C1 segment of cervical spinal cord (tissue), 14 donors: ENCODE measurements at places on chromosomes 2 and 18.

GRCh38 chr2:24380820-24381219 lies 20.5 kb upstream of the ITSN2 start:
- DNase-seq, result no peak

GRCh38 chr2:142983174-142983573 lies 105.7 kb downstream of the KYNU start:
- DNase-seq, result no peak

DNA sequence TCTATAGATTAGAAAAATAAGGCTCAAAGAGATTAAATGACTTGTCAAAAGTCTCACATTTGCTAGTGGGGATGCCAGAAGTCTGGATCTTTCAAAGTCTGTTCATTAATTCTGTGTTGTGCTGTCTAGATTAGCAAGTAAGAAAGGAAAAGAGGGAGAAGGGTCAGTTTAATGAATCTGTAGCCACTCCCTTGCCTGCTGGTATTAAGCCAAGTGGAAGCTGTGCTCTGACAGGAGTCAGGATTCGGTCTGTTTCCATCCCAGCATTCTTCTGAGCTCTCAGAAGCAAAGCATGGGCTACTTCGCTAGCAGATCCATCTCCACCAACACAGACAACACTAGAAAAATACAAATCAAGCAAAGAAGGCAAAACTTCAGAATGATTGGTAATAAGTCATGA lies 98.5 kb downstream of the CERKL start:
- DNase-seq, result no peak

DNA sequence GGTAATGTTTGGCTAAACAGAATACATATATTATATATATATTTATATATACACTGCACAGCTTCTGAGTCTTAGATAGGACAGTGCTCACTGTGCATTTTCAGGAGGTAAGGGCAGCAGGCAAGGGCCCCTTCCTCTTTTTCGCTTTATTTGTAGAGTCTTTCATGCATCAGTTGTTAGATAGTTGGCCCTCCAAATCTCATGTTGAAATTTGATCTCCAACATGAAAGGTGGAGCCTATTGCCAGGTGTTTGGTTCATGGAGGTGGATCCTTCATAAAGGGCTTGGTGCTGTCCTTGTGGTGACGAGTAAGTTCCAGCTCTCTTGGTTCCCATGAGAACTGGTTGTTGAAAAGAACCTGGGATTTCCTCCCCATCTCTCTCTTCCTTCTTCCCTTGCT lies 48.1 kb downstream of the TSN start:
- DNase-seq, result no peak

- DNase-seq, result no peak
Measured at GRCh38 chr18:69996417-69996816, 48.7 kb upstream of the CD226 start.

DNA sequence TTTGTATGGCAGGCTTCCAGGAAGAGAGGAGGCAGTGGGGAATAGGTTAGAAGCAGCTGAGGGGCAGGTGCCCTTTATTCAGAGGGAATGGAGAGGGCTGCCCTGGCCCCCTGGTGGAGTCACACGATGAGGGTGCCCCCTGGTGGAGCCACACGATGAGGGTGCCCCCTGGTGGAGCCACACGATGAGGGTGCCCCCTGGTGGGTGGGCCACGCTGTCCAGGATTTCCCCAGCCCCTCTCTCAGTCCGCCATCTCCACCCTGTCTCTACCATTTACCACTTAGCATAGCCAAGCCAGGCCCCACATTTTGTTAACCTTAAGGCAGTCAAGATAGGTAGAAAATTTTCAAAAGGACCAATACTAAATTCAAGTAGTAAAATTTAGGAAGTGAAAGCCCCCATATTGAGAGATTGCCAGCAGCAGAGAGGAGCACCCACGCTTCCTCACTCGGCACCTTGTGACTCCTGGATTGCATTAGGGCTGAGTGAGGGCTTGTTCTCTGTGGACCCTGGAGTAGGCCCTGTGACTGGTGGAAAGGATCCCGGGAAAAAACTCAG lies 10.4 kb upstream of the FAM228A start:
- DNase-seq, result no peak

DNA sequence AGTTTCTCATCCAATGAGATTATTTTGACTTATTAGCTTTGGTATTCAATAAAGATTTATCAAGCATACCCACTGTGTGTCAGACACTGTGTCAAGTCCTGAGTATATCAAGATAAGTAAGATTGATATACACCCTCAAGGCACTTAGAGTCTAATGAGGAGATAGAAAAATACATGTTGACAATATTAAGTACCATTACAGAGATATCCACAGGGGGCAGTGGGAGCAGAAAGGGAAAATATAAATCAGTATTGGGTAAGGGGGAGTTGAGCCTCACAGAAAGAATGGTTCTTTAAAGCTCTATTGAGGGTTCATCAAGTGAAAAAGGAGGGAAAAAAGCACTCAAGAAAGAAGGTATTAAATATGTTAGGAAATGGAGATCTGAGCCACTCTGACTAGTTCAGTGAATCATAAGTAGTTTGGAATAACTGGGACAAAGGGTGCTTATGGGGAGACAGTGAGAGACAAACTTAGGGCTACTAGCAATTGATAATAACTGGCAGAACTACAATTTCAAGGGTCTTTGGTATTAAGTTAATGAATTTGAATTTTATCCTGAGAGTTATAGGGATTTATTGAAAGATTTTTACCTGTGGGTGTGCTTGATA lies 45.5 kb upstream of the SLC8A1 start:
- no peak for DNase-seq

- DNase-seq, result no peak
Measured at GRCh38 chr2:142937347-142937746, 59.9 kb downstream of the KYNU start.

- DNase-seq, result no peak
Measured at GRCh38 chr18:74745633-74746403, 148.1 kb downstream of the ZNF407 start.

DNA sequence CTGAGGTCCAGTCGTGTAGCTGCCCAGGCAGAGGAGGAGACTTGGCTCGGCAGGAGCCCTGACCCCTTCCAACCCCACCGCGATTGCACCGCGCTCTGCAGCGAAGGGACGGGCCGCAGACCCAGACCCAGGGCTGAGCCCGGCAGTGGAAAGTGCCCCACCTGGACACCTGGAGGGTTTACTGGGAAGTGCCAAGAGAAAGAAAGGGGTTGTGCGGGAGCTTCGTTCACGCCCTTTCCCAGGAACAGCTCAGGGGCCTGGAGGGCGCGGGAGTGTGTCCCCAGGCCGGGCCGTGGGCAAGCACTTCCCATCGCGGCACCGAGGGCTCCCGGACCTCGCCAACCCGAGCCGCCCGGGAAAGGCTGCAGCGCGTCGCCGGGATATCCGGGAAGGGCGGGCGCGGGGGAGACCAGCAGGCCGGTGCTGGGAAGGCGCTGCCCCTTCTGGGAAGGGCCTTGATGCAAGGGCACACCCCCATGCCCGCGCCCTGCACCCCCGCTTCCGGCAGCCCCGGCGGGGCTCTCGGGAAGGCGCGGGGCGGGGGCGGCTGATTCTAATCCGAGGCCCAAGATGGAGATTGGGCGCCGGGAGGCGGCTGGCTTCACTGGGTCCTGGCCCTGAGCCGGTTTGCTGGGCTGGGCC lies 36.1 kb upstream of the MRPL33 start:
- no peak for DNase-seq

- DNase-seq, result no peak
Measured at GRCh38 chr2:169105476-169105875, 36.1 kb downstream of the DHRS9 start.

DNA sequence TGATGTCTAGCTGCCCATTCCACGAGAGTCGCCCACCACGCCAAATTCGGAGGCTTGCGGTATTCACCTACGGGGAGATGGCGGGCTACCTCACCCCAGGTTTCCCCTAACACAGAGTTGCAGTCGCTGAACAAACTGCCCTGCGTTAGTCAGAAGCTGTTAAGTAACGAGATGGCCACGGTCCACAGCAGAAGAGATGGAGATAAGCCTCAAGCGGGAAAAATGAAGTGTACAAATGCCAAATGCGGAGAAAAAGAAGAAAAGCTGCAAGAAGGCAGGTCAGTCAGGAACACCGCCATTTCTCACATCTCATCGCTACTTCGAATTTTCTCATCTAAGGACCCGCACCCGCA lies 425 bp downstream of the ASB3 start:
- peak; percentile 59 for DNase-seq

DNA sequence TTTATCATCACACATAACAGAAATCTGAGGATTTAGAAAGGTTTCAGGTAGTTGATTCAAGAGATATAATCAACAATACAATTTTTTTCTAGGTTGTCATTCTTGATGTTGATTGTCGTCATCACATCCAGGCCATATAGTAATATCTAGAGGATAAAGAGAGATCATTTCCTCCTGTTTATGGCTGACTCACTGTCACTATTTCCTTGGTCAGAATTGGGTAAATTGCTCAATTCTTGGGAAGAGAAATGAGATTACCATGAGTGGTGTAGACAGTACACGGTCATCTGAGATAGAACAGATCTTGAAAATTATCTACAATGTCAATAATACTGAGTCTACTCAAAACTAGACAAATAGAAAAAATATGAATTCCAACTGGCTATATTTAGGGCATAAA lies 78.8 kb downstream of the ZNF804A start:
- DNase-seq, result no peak

GRCh38 chr2:96213379-96213778 lies 4.8 kb upstream of the STARD7 start:
- DNase-seq, result no peak

DNA sequence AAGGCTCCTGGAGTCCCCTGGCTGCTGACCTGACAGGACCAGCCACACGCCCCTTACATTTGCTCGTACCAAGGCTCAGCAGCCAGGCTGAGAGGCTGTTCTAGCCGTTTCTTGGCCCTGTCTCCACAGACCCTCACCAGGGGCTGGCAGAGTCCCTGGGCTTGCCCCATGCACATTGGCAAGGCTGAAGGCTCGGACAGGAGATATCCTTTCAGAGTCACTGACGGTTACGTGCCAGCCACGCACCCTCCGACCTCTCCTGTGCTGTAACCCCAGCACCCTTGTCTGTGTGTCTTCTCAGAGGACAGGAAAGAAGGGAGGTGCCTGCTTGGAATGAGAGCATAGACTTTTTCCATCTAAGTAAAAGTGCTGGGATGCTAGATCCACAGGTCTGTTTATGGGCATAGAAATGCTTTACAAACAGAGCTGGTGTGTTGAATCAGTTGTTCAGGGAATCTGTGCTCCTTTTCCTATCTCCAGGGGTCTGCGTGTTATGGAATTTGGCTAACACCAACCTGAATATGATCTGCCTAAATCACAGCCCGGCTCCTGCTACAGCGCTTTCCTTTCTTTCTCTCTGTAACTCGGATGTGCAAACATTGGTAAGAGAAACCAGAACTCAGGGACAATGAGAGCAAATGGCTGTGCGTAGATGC lies 41.0 kb downstream of the COPS8 start:
- no peak for DNase-seq

DNA sequence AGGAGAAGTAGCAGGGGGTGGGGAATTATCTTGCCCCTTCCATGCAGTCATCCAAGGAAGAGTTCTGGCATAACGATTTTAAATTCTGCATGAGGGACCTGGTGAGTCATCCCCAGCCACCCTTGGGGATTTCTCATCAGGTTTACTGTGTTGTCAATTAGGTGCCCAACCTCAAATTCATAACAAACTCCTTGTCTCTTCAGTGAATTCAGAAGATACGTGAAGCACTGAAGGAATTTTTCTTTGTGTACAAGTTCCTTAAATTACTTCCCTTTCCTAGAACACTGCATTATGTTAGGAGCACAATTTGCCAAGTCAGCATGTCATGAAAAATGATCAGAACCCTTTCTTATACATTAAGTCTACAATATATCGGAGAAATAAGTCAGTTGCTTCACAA lies 70.8 kb upstream of the NOSTRIN start:
- DNase-seq, result no peak

GRCh38 chr2:176087330-176088047 lies 3.7 kb upstream of the EVX2 start:
- DNase-seq, result no peak

GRCh38 chr18:28074076-28074475 lies 102.9 kb downstream of the CDH2 start:
- DNase-seq, result no peak

DNA sequence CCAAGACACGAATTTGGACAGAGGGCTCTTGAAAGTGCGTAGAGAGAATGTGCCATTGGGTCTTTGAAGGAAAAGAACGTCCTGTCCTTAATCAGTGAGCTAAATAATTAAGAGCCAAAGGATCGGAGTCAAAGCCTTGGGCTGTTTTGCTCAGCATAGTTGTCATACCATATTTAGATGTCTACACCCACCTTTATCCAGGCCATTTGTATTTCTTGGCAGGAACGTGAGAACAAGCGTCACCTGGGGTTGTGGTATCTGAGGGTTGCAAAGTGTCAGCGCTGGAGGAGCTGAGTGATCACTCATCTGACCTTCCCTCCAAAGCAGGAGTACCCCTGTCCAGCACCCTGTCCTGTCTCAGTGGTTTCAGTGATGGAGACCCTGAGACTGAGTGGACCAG lies 4.5 kb downstream of the LPIN1 start:
- no peak for DNase-seq

GRCh38 chr2:283996-284794 lies 3.7 kb downstream of the ALKAL2 start:
- no peak for DNase-seq

- no peak for DNase-seq
Measured at GRCh38 chr2:238551091-238551490, 124.4 kb downstream of the ASB1 start.

DNA sequence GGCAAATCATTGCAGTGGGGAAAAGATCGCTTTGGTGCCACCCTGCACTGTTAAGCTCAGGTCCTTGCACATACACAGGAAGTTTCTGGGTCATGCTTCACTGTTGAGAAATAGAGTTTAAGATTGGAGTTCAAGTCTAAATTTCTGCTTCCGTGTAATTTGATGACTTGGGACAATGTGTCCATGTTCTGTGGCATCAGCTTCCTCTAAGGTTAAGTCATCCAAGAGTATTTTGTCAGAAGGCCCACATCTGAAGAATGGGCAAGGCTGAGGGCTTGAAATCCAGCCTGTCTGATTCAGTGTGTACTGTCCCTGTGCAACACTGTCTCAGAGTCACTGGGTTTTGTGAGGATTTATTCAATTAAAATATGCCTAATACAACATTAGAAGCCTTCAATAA lies 880.7 kb downstream of the SUCLG1 start:
- DNase-seq, result no peak

- no peak for DNase-seq
Measured at GRCh38 chr18:56374007-56374655, 264.3 kb downstream of the TXNL1 start.

DNA sequence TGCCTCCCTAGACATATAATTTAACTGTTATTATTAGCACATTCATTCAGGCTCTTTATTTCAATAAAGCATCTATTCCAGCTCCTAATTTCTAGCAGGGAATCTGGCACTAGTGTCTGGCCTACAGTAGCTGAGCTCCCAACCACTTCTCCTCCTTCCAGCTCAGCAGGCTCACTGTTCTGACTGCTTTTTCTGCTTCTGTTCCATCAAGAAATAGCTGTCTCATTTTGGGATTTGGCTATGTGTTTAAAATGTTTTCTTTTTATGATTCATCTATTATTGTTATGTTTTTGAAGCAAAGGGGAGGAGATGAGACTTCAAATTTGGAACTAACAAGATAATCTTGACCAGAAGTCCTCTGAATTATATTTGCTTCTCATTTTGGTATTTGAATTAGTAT lies 172.7 kb upstream of the SMAD7 start:
- DNase-seq, result no peak
